Stimulated activated CD4-positive, alpha-beta T cell treated with anti-CD3 and anti-CD28 coated beads, TNF-alpha, amount 100 ng/mL, for 4 hours (primary cell): ENCODE measurements at places on chromosomes 4 and X.

DNA sequence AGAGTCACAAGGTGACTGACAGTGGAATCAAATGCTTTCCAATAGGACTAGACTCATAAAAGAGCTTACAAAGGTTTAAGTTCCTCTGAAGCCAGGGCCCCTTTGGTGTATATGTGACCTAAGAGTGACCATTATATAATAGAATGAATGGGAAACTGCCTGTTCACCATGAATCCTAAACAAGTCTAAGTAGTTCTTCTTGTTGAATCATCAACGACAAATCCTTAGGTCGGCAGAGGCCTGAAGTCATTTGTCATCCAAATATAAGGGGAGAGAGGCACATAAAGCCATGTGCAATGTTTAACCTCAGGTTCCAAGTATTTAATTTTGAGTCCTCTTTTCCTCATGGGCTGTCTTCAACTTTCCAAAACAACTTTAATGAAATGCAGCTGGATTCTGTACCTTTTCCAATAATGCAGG lies 122.4 kb downstream of the RASL11B start:
- no peak for DNase-seq

GRCh38 chrX:105837232-105837631 lies 14.9 kb downstream of the NRK start:
- DNase-seq: no peak

DNA sequence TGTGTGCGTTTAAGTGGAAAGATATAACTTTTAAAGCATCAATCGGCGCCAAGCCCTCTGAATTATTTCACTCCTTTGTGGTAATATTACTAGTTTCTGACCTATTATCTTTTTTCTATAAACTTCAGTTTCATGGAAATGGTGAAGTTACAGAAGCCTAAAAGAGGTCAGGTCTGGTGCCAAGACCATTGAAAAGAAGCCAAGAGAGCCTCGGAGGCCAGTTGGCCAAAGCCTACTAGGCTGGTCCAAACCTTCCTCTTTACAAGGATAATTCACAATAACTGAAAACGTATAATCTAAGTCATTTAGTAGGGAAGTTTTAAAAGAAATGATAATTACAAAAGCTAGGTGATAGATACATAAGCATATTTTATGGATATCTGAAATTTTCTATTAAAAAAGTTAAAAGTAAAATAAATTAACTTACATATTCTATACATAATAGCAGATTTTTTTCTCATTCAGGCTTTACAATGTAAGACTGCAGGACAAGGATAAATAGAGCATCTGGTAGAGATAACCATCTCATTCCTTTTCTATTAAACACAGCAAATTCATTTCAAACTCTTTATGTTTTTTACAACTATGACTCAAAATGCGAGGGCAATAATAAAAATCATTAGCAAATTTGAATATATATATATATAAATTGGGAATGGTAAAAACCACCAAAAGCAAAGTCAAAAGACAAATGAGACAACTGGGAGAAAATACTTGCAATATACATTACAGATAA lies 49.2 kb downstream of the WDFY3 start:
- no peak for DNase-seq

DNA sequence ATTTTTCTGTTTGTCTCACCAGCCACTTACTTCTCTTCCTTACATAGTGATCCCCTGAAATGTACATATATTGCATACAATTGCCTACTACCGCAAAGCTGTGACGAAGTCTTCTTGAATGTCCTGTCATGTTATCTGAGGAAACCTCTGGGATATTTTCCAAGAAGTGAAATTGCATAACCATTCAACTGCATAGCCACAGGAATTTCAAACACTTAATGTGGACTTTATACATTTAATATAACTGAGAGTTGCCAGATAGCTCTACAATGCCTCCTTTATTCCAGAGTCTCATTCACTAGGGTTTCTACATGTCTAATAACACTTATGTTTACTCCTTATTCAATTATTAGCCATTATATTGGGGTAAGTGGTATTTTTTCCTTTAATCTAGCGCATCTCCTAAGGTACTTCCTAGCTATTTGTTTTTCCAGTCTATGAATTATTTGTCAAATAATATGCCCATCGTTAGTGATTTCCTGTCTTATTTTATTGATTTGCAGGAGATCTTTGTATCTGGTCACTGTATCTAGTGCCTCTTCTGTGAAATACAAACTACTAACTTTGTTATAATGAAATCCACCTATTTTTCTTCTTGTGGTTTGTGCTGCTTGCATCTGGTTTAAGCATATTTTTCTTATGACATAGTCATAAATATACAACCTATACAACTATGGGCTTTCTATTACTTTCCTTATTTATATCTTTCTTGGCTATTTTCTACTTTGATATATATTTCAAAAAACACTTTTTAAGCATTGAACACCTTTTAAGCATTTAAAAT lies 69.2 kb upstream of the GRID2 start:
- no peak for DNase-seq

DNA sequence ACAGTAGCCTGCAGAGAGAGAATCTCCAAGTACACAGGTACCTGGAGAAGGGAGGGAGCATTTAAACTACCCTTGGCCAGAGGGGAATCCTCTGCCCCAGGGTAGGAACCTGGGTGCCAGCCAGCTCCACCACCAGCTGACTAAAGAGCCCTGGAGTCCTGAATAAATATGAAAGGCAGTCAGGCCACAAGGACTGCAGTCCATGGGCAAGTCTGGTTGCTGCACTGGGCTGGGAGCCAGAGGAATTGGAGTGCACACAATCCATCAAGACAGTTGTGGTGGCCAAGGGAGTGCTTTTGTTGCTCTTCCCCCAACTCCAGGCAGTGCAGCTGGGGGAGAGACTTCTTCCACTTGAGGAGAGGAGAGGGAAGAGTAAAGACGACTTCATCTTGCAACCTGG lies 172.5 kb downstream of the HNRNPD start:
- DNase-seq: no peak

DNA sequence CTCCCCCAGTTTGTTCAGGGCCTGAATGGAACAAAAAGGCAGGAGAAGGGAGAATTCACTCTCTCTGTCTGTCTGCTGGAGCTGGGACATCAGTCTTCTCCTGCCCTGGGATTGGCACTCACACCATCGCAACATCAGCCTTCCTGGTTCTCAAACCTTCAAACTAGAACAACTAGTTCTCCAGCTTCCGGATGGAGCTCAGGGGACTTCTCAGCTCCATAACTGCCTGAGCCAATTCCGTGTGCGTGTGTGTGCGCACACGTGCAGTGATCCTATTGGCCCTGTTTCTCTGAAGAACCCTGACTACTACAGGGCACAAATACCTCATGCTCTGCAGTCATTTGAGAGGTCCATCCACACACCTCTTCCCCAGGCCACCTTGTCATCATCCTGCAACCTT lies 18.7 kb upstream of the MAN2B2 start:
- DNase-seq: no peak

DNA sequence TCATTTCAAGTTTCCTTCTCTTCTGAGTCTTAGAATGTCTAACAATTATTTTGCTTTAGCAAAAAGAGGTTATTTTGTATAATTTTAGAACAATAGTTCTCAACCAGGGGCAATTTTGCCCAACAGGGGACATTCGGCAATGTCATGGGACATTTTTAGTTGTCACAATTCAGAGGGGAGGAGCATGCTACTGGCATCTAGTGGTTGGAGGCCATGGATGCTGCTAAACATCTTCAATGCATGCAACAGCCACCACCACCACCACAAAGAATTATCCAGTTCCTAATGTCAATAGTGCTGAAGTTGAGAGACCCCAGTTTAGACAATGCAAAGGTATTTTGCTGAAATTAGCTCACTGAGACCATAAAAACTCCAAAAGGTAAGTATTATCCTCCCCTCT lies 122.5 kb downstream of the ARHGAP6 start:
- DNase-seq: no peak

- DNase-seq: no peak
Measured at GRCh38 chr4:138003248-138003647, 238.9 kb downstream of the SLC7A11 start.

- no peak for DNase-seq
Measured at GRCh38 chrX:14832586-14832985, 40.3 kb downstream of the FANCB start.

GRCh38 chrX:74371425-74372222 lies 49.7 kb upstream of the SLC16A2 start:
- DNase-seq: no peak

GRCh38 chr4:141587897-141588296 lies 48.5 kb upstream of the IL15 start:
- no peak for DNase-seq

DNA sequence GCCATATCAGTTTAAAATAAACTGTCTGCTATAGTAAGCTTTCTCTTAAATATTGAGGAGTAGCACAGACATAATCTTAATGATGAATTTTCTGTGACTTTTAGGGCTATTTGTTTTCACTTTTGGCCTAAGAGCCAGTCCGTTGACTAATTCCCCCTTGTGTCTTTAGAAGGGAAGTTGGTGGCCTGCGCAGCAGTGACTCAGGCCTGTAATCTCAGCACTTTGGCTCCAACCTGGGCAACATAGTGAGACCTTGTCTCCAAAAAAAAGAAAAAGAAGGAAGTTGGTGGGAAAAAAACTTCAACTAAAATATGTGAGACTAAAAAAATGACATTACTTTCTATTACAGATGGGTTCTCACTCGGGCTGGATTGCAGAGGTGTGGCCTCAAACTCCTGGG lies 3.4 kb downstream of the NCAPG start:
- no peak for DNase-seq

DNA sequence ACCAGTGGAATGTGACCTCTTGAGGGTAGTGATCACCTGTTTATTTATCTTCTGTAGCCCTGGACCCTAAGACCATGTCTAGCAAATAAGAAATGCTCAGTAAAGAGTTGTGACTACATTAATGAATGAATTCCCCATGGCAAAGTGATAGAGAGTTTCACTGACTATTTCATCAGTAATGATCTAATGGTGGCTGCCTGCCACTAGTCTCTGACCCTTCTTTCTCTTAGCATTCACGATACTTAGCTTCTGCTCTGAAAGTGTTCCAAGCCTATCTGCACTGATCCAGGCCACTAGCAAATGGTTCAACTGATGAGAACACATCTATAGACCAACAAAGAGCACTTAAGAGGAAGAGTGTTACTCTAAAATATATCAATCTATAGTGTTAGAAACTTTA lies 50.0 kb upstream of the RASGEF1B start:
- DNase-seq: no peak

DNA sequence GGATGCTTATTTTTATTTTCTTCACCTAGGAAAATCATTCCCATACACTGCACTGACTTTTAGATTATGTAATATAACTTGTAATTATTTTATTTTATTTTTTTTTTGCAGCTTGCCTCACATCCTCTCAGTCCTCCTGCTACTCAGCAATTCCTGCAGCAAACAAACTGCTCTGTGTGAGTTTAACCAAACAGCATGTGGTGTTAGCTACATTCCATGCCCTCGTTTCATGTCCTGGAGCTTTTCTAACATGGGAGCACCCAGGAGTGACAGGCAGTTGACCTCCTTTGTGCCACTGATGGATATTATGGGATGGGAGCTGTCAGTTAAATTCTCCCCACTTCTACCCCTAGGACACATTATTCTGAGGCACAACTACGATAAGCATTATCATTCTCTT lies 24.8 kb downstream of the CXCL1 start:
- DNase-seq: no peak

DNA sequence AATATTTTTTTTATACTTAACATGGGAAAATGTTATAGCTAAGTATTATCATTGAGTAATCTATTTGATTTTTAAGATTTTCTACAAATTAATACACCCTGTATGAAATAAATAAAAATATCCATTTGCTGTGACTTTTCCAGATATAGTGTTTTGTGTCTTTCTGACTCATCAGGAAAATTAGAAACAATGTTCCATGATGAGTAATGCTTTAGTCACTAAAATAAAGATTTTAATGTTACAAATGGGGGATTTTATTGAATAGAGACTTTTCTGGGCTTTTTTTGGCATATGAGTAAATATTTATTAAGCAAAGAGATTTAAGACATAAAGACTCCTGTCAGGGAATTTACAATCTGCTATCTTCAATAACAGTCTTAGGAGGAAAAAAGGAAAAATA lies 279.2 kb upstream of the NOCT start:
- DNase-seq: no peak

DNA sequence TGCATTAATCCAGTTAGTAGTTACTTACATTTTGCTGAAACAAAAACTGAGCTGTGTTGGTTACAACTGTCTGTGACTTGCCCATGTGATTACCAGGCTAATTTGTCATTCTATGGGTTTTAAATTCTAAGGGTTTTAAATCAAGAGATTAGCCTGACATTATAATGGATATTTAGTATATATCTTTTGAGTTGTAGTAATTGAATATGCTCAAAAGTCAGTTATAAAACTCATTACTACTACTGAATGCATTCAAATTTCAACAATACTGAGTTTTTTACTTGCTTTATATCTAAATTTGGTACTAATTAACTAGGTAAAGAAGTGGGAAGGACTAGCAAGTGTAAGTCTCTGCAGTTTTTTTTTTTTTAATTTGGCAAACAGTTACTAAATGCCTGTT lies 14.7 kb downstream of the LARP7 start:
- DNase-seq: no peak

- DNase-seq: no peak
Measured at GRCh38 chr4:163922302-163922701, 427.8 kb downstream of the TMA16 start.

GRCh38 chrX:121761845-121762244 lies 714.4 kb downstream of the GLUD2 start:
- no peak for DNase-seq

DNA sequence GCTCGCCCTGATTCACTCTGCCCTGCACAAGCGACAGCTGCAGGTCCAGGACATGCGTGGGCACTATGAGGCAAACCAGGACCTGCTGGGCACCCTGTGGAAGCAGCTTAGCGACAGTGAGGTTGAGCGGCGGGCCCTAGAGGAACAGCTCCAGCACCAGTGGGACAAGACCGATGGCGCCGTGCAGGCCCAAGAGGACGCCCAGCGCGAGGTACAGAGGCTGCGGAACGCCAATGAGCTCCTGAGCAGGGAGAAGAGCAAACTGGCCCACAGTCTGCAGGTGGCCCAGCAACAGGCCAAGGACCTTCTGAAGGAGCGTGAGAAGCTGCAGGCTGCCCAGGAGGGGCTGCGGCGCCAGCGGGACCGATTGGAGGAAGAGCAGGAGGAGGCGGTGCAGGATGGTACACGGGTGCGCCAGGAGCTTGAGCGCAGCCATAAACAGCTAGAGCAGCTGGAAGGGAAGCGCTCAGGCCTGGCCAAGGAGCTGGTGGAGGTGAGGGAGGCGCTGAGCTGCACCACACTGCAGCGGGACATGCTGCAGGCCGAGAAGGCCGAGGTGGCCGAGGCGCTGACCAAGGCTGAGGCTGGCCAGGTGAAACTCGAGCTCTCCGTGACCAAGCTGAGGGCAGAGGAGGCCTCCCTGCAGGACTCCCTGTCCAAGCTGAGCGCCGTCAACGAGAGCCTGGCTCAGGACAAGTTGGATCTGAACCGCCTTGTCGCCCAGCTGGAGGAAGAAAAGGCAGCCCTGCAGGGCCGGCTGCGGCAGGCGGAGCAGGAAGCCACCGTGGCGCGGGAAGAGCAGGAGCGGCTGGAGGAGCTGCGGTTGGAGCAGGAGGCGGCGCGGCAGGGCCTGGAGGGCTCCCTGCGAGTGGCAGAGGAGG lies 12.8 kb downstream of the SMIM10L2A start:
- no peak for DNase-seq
